ENCODE measurements at places on chromosomes 2 and 18.

DNA sequence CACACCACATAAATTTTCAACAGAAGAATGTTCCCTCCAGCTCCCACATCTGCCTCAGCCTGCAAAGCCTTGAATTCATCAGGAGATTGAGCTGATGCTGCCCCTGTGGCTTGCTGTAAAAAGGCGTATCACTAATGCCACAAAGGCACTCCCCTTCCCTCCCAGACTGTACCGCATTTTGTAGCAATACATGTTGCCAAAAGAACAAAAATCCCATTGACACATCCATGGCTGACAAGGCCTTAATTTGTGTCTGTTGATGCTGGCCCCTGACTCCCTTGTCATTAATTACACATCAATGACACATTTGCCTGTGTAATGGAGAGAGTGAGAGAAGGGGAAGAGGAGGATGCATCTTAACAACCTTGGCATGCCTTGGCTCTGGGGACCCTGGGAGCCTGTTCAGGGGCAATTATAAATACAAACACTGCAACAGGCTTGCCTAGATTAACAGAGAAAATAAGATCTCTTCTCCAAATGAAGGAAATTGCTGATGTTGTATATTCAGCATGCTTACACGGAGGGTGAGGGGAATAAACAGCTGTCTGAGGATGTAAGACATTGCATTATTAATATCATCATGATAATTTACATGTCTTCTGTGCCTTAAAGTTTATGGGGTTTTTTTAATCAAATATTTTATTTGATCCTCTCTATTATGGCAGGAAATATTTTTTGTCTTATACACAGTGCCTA lies 264.0 kb downstream of the SUCLG1 start:
- no peak for DNase-seq

DNA sequence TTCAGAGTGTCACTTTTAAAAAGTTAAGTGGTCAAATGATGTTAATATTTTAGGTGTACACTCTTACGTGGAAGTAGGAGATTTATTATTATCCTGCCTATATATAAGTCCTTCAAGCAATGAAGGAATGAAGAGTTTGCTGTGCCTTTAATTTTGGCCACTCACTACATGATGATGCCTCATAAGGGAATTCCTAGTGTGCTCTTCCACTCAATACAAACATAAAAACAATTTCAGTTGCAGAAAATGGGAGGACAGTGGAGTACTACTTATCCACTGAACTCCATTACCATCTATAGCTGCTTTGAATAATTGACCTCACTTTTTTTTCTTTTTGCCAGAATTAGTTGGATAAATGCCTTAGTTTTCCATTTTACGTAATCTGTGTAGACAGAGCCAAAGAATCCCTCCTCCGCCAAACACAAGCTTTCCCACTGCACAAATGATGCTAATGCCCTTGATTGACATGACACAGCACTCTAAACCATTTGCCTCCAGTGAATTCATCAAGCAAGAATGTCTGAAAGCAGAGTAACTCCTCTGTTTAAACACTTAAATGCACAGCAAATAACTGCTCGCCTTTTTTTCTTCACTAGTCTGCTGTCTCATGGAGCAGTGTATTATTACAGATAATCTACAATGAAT lies 751.1 kb upstream of the FANCL start:
- DNase-seq = no peak

- no peak for DNase-seq
Observed at GRCh38 chr2:86283411-86284030, 53.9 kb downstream of the REEP1 start.

DNA sequence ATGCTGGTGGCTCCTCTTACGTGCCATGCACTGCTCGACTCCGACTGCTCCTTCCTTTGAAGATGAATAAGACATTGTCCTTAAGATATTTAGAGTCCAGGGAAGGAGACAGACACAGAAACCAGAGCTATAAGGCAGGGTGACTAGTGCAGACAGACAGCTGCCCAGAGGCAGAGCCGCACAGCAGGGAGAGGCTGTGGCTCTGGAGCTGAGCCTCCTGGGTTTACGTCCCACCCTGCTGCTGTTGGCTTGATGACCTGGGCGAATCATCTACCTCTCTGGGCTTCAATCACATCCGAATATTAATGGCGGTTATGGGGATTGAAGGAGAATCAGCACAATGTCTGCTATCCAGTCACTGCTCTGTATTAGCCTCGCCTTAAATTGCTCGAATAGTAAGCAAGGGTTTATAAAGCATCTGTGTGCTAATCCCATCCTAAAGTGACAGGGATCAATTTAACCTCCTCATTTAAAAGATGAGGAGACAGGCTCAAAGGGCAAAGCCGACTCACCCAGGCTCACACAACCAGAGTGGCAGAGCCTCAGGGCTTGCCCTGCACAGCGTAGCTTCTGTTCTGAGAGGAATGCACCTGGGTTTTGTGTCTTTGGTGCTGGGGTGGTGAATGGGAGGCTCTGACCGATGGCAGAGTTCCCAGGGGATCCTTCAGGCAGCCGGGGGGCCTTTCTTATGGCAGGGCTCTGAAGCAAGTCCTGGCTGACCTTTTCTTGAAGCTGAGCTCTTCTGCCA lies 284.1 kb downstream of the MYCN start:
- DNase-seq = no peak

GRCh38 chr2:207244971-207245925 lies 79.5 kb upstream of the KLF7 start:
- DNase-seq = no peak

All from activated CD4-positive, alpha-beta T cell treated with anti-CD3 and anti-CD28 coated beads, Interleukin-2, Interleukin-4, amounts not matched to agents 100 ng/mL and 50 ng/mL, durations not matched to agents 16 hours and 8 hours (primary cell).